Left lung (tissue), 14 donors: ENCODE measurements at places on chromosomes 5 and 9. TPM values are rescaled to one million over a fixed set of nuclear protein-coding genes. Genes with fewer than 3 reads are reported as not detected.

DNA sequence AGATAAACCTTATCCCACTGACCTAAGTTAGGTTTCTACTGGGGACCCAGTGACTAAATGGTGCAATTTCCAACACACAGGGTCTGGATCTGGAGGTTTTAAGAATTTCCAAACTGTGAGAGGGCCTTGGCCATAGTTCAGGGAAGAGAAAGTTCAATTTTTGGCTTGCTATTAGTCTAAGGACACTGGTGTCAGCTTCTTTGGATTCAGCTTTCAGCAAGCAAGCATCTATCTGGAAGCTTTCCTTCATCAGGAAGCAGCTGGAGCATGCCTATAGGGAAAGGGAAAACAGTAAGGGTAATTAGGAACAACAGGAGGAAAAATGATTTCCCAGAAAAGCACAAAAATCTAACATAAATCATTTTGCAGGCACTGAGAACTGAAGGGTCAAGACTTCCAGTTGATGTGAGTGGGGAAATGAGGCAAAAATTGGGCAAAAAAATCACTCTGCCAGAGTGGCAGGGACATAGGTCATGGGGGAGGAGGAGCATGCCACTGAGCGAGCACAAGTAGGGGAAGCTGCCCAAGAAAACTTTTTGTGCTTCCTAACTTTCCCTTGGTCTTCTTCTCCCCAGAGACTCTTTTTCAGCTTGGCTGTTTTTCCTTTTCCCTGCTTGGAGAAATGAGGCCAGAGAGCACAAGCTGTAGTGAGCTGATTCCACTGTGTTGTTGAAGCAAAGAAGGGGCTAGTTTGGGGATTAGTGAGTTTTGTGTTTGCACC is 299.6 kb downstream of the FGF10 start:
- no peak for DNase-seq

- DNase-seq: no peak
These were observed 7.6 kb downstream of the SLC36A3 start for GRCh38 chr5:151295791-151296477.

DNA sequence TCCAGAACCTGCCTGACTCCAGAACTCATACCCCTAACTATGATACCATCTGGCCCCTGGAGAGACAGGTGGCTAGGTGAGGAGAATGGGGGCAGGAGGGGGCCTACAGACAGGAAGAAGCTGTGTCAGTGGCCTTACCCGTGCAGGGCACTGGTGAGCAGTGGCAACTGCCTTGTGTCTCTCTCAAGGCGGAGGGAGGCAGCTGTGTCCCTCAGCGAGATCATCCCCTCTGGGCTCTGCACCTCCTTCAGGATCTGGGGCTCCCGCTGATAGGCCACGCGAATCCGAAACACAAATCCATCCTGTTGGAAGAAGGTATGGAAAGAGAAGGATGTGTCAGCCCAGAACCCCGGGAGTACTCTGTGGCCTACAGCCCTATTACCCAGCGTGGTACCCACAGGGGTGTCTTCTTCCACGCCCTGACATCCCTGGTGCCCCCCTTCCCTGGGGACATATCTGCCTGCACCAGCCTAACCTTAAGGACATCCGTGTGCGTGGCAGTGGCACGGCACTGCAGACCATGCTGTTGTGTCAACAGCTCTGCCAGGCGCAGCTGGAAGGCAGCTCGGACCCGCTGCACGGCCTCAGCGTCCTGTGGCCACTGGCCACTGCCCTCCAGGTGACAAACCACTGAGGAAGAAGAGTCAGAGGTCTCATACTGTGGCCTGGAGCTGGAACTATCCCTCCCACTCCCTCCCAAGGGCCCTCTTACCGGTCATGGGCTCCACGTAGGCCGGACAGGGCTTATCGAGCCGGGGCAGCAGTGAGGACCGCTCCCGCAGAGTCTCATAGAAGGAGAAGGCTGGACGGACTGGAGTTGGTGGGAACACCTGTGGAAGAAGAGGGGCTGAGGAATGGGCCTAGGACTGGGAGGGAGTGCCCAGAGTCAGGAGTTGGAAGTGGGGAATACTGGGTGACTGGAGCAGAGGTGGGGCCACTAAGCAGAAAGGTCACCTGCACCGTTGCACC is 7.8 kb downstream of the NOL6 start:
- no peak for DNase-seq

DNA sequence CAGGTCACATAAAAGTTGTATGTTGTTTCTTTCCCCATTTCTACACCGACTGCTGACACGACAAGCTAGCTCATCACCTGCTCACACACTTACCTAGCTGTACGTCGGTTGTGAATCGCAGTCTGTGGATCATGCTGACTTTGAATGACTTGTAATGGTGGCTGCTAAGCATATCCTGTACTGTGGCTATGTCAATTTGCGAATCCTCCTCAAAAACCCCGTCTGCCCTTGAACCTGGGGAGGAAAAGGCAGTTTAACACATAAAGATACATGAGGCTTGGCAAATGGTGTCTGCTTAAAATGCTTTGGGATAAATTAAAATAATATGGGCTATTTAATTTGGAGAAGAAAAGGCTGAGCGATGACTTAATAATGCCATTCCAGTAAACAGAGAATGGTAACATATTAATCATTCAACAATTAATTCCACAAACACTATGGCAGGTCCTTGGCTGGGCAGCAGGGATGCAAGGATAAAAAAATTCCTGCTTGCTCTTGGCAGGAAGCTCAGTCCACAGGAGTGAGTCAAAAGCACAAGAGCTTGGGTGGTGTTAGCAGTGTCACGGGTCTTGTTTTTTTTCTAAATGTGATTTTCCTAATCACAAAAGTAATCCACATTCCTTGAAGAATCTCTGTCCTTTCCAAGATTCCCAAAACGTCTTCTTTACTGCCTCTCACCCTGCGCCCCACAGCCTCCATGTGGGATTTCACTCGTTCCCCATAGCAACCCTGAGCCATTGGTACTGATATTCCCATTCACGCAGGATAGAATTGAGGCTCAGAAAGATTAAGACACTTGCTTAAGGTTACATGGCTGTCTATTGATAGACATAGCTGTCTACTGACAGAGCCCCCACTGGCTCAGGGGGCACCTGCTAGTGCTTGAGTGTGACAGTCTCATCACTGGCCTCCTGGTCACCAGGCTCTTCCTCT is 222.4 kb downstream of the MAPKAP1 start:
- no peak for DNase-seq

- DNase-seq: no peak
These were observed 135.8 kb downstream of the KDM4C start for GRCh38 chr9:6893350-6894131.

- DNase-seq: no peak
These were observed 363.8 kb upstream of the CDH18 start for GRCh38 chr5:20351849-20352248.

GRCh38 chr9:87557996-87558395 is 60.3 kb downstream of the DAPK1 start:
- no peak for DNase-seq

DNA sequence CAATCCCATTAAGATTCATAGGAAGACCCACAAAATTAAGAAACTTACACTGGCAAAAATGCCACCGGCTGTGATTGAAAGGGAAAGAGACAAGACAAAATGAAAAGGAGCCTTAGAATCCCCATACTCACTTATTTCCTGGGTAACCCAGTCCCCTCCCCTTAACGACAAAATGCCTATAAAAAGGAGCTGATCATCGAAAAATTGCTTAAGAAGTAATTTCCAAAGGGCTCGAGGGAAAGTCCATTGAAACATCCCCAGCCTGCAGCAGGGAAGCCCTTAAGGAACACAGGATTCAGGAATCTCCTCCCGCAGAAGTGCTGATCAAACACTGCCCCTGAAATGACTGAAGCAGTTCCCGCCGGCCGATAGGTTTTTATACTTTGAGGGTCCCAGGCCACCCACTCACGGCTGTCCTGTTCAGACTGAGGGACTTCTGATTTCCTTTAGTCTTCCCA is 677 bp upstream of the ZNF79 start:
- no peak for DNase-seq

DNA sequence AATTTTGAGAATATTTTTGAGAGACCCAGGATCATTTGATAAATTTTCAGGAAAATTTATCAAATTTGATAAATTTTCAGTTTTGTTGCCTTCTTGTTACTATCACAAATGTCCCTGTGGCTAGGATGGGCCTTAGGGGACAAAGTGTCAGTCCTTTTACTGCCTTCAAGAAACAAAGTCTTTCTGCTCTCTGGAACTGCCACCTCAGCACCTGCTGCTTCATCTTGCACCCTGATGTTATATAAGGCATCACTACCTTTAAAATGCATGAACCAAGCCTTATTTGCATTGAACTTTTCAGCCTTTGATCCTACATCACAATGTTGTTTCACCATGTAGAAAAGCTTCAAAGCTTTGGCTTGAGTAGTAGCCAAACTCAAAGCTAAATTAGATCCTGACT is 123.0 kb upstream of the CNTLN start:
- no peak for DNase-seq

GRCh38 chr5:163861670-163862069 is 356.3 kb downstream of the MAT2B start:
- no peak for DNase-seq

- DNase-seq: no peak
These were observed 5.0 kb upstream of the IRX4 start for GRCh38 chr5:1887588-1888360.

- DNase-seq: no peak
These were observed 32.2 kb downstream of the ZNF131 start for GRCh38 chr5:43152946-43153345.

- DNase-seq: no peak
These were observed 133.2 kb downstream of the TMEM174 start for GRCh38 chr5:73306078-73306719.

GRCh38 chr5:113039229-113039933 is 62.8 kb downstream of the DCP2 start:
- DNase-seq: no peak

DNA sequence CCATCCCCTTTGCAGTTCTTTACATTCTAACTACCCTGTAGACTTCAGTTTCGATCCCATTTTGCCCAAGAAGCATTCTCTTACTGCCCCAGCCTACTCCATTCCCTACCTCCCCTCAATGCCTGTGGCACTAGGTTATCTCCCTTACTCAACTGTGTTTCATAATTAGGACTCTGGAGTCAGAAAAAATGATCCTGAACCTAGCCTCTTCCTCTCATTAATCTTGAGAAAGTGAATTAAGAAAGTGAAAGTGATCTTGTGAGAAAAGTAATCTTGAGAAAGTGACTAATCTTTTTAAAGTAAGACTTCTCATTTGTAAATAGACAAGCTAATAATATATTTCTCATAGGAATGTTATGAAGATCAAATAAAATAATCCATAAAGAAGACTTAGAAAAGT is 444.0 kb upstream of the TRPC7 start:
- DNase-seq: no peak

DNA sequence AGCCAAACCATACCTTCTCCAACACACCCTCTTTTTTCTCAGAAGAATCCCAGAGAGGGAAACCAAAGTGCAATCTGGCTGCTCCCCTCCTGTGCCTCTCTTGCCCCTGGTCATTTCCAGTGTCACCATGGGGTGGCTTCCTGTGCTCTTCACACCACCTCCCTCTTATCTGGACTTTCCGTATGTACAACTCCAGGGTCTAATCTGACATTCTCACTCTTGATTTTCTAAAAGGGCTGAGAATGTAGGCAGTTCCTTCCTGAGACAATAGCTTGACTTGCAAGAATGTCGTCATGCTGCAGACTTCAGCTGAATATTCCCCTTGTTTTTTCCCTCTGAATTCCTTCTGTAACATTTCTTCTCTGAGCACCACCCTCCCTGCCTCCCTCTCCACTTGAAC is 110.2 kb downstream of the FBXL7 start:
- no peak for DNase-seq

DNA sequence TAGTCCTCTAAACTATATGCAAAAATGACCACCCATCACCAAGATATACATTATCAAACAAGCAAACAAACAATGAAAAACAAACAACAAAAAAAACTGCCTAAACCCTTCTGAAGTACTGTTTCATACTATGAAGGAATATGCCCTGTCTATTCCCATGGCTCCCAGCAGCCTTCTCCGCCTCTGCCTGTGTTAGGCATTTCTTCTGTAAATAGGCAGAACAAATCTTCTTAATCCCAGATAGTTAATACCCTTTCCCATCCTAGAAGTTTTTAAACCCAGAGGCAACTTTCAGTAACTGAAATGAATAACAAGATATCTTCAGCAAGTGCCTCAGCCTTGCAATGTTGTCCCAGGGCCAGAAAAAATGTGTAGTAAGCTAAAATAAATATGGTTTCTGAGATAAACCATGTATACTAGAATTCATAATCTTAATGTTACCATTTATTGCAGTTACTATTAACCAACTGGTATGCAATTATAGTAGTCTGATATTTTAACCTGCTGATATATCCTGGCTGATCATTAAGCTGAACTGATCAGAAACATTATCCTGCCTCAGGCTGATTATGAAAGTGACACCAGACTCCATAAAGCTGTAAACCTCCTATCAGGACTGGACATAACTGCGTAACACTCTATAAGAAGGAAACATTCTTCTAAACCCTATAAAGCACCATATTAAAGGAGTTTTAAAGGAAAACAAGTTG is 68.5 kb downstream of the ANKRD31 start:
- no peak for DNase-seq

Gene FAM78A
- polyA plus RNA-seq: 7.2 TPM

Gene ADAMTSL2
- 8.5 TPM for polyA plus RNA-seq

Gene ARAP3
- 41.3 TPM for polyA plus RNA-seq

Gene MOB3B
- polyA plus RNA-seq: 18.3 TPM

Gene ABO
- polyA plus RNA-seq: 2.6 TPM

Gene IL13
- not detected for polyA plus RNA-seq

Gene MELK
- polyA plus RNA-seq: 23.5 TPM
